ENCODE measurements at places on chromosomes 1 and 21. TPM values are rescaled to one million over a fixed set of nuclear protein-coding genes. Genes with fewer than 3 reads are reported as not detected.
A peak's percentile ranks its signal among the peaks of the same experiment; 100 is the strongest.

CD101 gene
- total RNA-seq, result not detected

TAGLN2 gene
- total RNA-seq, result 479 TPM

USF1 gene
- 90.1 TPM for total RNA-seq

KIFAP3 gene
- 25.1 TPM for total RNA-seq

NHLH1 gene
- total RNA-seq, result 0.35 TPM

DNA sequence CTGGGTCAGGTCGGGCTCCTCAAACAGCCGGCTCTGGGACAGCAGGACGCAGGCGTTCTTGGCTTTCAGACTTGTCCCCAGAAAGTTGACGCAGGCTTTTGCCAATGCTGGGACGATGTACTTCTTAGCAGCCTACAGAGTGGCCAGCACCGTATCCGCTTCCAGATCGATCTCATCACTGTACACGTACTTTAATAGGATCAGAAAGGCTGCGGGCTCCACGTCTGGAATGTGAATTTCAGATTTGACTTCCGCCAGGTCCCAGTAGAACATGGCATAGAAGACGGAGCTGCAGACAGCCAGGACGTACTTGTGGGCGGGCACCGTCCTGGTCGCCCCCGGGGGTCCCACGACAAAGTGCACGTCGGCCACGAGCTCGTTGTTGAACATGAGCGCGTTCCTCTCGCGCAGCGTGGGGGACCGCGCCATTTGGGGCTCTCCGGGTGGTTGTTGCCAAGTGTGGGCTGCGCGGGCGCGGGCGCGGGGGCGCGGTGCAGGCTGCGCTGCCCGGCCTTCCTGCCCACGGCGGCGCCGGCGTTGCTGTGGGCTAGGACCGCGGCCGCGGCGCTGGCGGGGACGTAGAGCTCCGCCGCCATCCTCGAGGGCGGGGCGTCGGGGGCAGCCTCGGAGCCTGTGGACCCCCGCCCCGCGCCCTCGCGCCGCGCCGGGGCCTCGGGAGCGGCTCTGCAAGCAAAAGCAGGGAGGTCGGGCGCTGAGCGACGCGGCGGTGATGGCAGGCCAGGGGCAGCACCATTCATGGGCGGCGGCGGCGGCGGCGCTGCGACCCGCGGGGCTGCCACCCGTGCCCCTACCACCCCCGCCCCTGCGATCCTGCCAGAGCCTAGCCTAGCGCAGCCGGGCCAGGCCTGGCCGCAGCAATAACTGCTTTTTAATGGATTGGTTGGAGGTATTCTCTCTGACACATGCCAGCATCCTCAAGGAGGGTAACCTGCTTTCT lies 10.6 kb downstream of the CNR2 start:
- peaks cover 56% of the 10 kb centered on the region for H3K27me3 ChIP-seq
- peaks cover 2% of the 10 kb centered on the region for H3K36me3 ChIP-seq
- no peak for DNase-seq

DNA sequence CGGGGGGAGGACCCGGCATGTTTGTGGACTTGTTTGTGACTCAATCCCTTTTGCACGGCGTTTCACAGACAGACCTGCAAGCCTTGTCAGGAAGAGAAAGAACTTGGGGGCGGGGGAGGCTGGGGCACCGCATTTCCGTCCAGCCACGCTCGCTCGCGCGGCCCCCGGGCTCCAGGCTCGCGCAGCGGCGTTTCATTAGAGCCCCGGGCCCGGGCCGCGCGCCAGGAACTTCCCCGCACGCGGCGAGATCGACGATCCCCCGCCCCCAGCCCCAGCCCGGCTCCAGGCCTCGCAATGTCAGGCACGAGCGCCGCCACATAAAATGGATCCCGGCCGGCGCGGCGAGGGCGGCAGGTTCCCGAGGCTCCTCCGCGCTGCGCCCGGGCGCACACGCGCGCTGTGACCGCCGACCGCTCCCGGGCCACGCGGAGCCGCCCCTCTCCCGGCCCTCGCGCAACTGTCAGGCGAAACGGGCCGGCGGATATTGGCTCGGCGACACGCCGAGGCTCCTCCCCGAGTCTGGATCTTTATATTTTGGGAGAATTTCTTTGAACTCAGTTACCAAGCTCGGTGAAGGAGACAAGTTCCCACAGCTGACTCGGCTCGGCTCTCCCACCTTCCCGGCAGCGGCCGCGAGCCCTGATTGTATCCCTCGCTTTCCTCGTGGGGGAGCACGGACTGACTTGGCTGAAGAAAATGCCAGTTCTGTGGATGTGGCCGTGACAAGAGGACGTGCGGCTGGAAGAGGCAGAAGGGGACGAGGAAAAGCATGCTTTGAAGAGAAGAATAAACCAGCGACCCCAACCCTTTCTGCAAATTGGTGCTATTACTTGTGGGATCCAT lies at the start of gene KIF26B:
Gene KIF26B, plus strand, starts transcription at position 557 of the 843 bp plus-strand sequence. CDS start 440 bp downstream, outside the sequence.
- no peak within 1 kb of the TSS for H3K27ac ChIP-seq
- H3K4me1 ChIP-seq, result peaks cover 27% of the 10 kb centered on the region
- peak; percentile 49 for DNase-seq
- peak within 1 kb of the TSS; percentile 65 for H3K4me3 ChIP-seq
- H3K27me3 ChIP-seq, result peaks cover 74% of the 10 kb centered on the region
- no peaks in the 10 kb centered on the region for H3K36me3 ChIP-seq

DNA sequence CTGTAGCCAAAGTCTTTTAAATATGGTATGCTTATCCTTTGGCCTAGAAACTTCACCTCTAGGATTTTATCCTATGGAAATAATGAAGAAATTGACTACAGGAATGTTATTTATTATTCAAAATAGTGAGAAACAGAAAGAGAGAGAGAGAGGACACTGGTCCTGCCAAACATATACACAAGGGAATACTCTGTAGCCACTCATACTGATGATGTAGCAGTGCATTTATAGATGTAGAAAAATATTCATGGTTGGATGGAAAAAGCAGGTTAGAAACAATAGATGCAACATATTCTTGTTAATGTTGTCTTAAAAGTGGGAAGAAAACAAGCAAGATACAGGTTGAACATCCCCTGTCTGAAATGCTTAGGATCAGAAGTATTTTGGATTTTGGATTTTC lies 22.2 kb upstream of the EPHB2 start:
- H3K4me1 ChIP-seq, result no peaks in the 10 kb centered on the region
- DNase-seq, result no peak
- no peak overlapping the region for H3K4me3 ChIP-seq
- peaks cover 22% of the 10 kb centered on the region for H3K27me3 ChIP-seq

DNA sequence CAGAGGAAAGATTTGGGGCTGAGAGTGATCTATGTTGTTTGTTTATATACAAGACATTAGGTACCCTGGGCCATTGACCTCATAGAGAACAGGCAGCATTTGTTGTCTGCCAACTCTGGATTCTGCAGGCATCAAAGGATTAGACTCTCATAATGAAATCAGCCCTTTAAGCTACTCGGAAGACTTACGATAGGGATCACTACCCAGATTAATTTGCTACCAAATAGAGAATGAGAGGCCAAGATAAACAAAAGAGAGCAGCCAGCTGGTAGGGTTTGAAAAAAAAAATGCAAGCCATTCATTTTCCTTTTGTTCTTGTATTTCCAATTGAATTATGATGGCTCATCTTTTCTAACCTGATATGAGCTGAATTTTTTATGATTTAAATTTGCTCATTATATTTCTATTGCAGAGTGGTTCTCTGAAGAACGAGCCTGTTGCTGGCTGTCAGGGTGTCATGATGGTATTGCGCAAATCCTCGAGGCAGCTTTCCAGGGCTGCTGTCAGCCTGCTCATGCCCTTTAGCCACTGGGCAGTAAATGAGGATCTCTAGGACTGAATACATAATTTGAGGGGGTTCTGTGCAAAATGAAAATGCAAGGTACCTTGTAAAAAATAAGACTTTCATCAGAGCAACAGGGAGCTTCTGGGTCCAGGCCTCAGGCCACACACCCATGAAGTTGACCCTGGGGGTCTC lies 116.4 kb upstream of the KCNJ15 start:
- H3K27me3 ChIP-seq, result no peaks in the 10 kb centered on the region
- no peak overlapping the region for H3K27ac ChIP-seq

GRCh38 chr1:32250893-32251716 lies at the start of gene LCK:
TSS of gene LCK (plus strand) at chr1:32251265. CDS start at chr1:32274330, 23,065 bp downstream.
- H3K27ac ChIP-seq, result peak within 1 kb of the TSS; percentile 94
- H3K4me3 ChIP-seq, result peak within 1 kb of the TSS; percentile 97
- H3K36me3 ChIP-seq, result peaks cover 38% of the 10 kb centered on the region
- no peaks in the 10 kb centered on the region for H3K27me3 ChIP-seq
- DNase-seq, result peak; percentile 89
- peaks cover 57% of the 10 kb centered on the region for H3K4me1 ChIP-seq

- H3K4me1 ChIP-seq, result peaks cover 20% of the 10 kb centered on the region
- H3K27me3 ChIP-seq, result no peaks in the 10 kb centered on the region
- H3K4me3 ChIP-seq, result no peak overlapping the region
- no peaks in the 10 kb centered on the region for H3K36me3 ChIP-seq
- no peak for DNase-seq
- H3K27ac ChIP-seq, result no peak overlapping the region
Observed at GRCh38 chr1:202586871-202587270, 123.4 kb downstream of the SYT2 start.
